ENCODE measurements at places on chromosomes 3 and 15. TPM values are rescaled to one million over a fixed set of nuclear protein-coding genes. Genes with fewer than 3 reads are reported as not detected.

GRCh38 chr3:49454898-49455681 lies 15.0 kb upstream of the DAG1 start:
- no peak for DNase-seq

DNA sequence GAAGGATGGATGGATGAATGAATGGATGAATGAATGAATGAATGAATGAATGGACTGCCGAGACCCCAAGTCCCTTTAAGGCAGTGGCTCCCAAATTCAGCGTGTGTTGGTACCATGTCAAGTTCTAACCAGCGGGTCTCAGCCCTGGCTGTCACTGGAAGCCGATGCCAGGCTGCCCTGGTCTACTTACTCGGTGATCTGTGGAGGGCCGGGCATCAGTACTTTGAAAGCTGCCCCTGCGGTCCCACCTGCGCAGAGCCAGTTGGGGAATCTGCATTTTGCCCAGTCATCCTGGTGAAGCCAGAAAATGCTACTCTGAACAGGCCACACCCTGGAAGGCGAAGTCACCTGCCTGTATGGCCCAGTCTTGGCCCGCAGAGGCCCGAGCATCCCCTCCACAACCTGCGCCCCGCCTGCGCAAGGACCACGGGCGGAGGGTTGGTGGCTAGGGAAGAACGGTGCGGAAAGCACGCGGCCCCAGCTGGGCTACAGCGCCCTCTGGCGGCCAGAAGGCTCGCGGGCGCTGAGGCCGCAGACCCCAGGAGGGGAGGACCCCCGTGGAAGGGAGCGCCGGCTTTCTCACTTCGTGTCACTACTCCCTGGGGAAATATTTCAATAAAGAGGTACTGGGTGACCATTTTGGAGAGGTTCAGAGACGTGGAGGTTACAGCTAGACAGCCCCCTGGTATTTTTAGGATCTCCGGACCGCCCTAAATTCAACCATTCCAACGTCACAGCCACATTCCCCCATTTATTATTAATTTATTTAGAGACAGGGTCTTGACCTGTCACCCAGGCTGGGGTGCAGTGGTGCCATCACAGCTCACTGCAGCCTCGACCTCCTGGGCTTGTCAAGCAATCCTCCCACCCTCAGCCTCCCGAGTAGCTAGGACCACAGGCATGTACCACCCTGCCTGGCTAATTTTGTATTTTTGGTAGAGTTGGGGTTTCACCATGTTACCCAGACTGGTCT lies 34.9 kb downstream of the PRKCD start:
- DNase-seq, result no peak

- DNase-seq, result no peak
These were observed 40.7 kb upstream of the SCN5A start for GRCh38 chr3:38690185-38690584.

GRCh38 chr15:89657686-89658200 lies 2.5 kb upstream of the KIF7 start:
- DNase-seq, result no peak

GRCh38 chr15:95765161-95765560 lies 565.3 kb upstream of the NR2F2 start:
- DNase-seq, result no peak

DNA sequence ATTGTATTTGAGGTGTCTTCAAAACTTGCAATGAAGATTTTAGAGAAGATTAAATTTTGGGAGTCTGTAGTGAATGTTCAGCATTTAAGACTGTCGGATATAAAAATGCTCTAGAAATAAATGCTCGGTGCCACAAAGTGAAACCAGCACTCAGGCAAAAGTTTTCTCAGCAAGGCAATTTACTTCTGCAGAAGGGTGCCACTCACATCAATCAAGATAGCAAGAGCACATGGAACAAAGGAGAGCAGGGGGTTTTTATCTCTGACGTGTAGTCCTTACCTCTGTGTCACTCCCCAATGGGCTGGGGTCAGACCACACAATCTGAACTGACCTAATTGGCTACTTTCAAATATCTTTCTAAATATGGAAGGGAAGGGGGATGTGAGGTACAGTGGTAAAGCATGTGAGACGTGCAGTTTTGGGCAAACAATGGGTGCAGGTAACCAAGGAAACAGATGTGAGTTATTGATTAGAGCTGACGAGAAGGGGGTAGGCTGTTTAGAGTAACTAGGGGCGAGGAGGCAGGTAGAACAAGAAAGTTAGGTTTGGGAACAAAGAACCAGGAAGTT lies 23.4 kb upstream of the FXR1 start:
- no peak for DNase-seq

DNA sequence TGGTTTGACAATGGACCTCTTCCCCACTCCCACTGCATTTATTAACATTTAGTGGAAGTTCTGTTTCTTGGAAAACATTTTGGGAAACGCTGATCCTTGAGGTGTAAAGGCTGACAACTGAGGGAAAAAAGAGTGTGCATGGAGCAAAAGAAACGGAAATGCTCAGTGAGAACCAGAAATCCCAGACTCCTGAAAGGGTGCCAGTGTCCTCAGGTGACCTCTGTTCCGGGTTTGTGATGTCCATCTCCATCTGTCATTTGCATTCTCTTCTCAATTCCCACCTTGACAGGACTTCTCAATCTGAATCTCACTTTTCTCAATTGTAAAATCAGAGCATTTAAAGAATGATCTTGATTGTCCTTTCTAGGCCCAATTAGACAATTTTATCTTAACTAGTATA lies 71.1 kb upstream of the FAM3D start:
- DNase-seq, result no peak

DNA sequence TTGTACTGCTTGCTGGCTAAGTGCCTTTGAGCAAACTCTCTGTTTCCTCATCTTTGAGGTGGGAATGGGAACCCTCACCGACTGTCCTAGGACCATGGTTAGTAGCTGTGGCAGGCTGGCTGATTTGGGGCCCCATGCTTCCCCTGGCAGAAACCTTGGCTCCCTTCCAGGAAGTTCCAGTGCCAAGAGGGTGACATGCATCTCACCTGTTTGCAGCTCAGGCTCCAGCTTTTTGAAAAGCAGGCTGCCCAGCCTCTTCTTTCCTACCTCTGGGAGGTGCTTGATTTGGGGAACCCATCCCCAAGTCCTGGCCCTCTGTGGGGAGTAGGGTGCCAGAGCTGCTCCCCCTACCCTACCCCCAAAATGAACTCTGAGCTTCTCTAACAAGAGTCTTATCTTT lies 50.8 kb downstream of the RAB11A start:
- no peak for DNase-seq

DNA sequence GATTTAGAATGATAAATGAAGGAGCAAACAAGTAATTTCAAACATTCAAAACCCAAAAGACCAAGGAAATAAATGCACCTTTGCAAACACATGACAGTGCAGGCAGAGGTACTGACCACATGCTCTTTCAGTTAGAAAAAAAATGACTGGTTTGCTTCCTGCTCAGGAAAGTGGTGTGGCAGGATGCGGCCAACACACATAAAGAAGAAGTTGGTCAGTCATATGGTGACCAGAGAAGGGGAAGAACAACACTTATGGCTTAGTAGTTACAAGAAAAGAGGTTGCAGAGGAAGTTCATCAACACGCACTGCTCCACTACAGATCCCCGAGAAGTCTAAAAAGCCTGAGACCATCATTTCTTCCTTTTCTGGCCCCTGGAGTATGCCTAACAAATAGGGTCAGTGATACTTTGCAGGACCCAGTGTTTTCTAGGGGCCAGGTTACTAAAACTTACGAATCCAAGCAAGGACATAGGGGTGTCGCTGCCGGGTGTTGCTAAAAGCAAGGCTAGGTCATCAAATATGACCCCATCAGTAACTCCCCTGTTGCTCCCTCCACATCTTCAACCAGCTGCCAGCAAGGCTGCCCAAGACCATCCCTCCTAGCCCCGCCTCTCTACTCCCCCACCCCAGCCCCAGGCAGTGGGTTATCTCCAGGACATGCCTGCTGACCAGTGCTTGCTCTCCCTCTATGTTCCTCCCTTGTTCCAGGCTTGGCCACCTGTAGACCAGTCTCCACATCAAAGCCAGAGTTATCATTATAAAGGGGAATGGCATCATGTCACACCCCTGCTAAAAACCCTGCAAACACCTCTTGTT lies 11.2 kb downstream of the ATP8B4 start:
- no peak for DNase-seq

- DNase-seq, result peak; percentile 86
These were observed 309.1 kb upstream of the ICE2 start for GRCh38 chr15:60787837-60788691.

CRABP1 gene
- total RNA-seq, result not detected

TUSC7 gene
- not detected for total RNA-seq

KBTBD8 gene
- 0.49 TPM for total RNA-seq

SLC12A8 gene
- 6.1 TPM for total RNA-seq

Data from vagina (tissue), 2 donors.